ENCODE measurements at places on chromosomes 1 and 21. TPM values are rescaled to one million over a fixed set of nuclear protein-coding genes. Genes with fewer than 3 reads are reported as not detected.

The DMRTA2 gene
- not detected for total RNA-seq

The MYOM3 gene
- 440 TPM for total RNA-seq

The TAF1A gene
- total RNA-seq = 2.5 TPM

- no peak for DNase-seq
These were observed 73.3 kb downstream of the CD34 start for GRCh38 chr1:207837673-207838072.

- DNase-seq = peak; percentile 75
These were observed 11.2 kb downstream of the PTPRF start for GRCh38 chr1:43541721-43542401.

DNA sequence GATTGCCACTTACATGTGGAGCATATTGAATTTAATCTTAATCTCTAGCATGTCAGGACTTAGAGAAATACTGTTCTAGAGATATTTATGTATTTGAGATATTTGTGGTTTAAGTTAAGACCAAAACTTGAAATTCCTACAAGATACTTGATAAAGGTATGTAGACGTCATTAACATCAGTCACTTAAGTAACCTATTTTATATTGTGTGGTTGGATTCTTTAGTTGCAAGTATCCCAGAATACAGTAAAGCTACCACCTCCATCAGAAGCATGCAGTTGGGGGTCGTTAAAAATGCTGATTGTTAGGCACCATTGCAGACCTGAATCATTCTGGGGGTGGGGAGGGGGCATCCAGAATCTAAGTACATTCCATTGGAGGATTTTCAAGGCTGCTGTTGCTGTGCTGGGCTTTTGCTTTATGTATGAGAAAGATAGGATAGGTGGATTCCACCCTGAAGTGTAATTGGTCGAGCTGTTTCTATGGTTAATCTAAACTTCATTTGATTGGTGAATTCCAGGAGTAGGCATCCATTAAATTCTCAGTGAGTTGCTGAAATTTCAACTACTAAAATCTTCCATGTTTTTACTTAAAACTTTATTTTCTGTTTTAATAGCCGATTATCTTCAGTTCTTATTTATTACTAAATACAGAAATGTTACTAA is 4.0 kb downstream of the H3-3A start:
- DNase-seq = no peak

- DNase-seq = no peak
These were observed 5.0 kb downstream of the DNAJC16 start for GRCh38 chr1:15531682-15532081.

GRCh38 chr1:85049735-85050166 is 1.5 kb upstream of the MCOLN3 start:
- DNase-seq = no peak

DNA sequence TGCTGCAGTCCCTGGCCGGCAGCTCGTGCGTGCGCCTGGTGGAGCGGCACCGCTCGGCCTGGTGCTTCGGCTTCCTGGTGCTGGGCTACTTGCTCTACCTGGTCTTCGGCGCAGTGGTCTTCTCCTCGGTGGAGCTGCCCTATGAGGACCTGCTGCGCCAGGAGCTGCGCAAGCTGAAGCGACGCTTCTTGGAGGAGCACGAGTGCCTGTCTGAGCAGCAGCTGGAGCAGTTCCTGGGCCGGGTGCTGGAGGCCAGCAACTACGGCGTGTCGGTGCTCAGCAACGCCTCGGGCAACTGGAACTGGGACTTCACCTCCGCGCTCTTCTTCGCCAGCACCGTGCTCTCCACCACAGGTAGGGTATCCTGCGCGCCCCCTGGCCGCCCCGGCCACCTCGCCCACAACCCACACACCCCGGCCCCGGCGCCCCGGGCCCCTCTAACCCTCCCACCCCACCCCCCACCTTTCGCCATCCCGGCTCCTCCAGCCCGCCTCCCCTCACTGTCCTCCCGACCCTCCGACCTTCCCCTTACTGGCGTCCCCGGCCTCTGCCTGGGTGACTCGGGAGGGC is 352 bp downstream of the KCNK1 start:
- DNase-seq = peak; percentile 19

GRCh38 chr1:93042187-93043056 is 36.7 kb upstream of the MTF2 start:
- no peak for DNase-seq

- DNase-seq = no peak
These were observed at the start of gene LRRC42 for GRCh38 chr1:53946252-53947171. LRRC42 (plus strand) TSS chr1:53946350; CDS start chr1:53952000, 5,650 bp downstream.

DNA sequence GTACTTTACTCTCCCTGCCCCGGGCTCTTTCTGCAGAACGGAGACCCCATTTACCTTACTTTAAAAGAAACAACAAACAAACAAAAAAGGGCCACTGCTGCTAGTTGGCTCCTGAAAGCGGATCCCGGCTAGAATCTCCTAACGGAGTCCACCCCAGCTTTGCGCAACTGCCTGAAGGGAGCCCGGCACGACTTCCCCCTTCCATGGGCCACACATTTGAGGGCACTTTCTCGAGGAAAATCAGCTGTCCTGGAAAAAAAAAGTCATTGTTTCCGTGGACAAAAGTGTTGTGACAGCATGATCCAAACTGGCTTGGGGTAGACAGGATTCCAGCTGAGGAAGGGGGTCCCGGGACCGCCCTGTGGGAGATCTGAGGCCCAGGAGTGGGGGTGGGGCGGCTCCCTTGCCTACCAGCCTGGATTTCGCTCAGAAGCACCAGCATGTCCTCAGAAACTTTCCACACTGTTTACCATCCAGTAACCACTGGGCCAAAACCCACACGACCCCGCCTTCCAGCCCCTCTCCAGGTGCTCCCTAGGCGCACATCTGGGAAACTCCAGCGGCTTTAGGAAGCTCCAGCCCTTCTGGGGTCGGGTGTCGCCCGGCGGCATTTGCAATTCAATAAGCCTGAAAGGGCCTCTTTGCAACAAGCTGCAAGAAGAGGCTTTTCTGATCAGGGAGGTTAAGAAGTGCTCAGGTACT is 4.8 kb downstream of the RIPK4 start:
- DNase-seq = peak; percentile 25

- DNase-seq = no peak
These were observed 438.5 kb downstream of the PTPRU start for GRCh38 chr1:29674627-29675326.

DNA sequence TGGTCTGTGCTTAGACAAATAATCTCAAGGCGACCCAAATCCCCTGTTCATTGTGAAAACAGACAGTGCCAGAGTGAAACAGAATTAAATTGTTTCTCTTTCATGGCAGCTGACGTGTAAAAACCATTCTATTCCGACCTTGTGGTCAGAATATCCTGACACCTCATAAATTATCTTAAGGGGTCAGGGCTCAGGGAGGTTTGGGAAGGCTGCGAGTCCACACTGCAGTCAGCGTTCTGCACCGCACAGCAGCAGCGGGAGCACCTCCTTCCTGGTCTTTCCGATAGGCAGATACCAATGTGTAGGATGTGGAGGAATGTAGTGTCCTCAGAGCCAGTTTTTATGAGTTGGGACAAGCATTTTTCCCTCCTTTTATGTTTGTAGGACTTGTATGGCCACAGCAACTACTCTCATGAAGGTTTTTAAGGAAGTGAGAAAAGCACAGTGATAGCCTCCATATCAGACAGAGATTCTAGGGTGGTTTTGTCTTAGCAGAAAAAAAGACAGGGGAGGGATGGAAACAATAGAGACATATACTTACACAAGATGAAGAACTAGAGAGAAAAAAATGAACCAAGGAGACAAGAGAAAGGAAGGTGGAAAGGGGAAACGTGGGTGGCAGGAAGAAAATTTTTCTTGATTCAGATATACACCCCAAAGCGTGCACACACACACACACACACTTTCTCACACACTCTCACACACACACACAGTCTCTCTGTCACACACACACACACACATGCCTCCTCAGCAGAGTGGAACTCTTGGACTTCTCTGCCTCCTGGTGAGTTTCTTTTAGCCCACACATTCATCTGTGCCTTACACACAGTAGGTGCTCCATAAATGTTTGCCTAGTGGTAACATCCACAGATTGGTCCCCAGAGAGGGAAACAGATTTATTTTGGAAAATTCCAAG is 68.6 kb downstream of the NTMT2 start:
- no peak for DNase-seq

GRCh38 chr1:84223751-84224432 is 77.6 kb upstream of the SAMD13 start:
- no peak for DNase-seq

- no peak for DNase-seq
These were observed 45.4 kb downstream of the RPL5 start for GRCh38 chr1:92877081-92877711.

- DNase-seq = no peak
These were observed 99.4 kb upstream of the EDEM3 start for GRCh38 chr1:184854036-184854435.

DNA sequence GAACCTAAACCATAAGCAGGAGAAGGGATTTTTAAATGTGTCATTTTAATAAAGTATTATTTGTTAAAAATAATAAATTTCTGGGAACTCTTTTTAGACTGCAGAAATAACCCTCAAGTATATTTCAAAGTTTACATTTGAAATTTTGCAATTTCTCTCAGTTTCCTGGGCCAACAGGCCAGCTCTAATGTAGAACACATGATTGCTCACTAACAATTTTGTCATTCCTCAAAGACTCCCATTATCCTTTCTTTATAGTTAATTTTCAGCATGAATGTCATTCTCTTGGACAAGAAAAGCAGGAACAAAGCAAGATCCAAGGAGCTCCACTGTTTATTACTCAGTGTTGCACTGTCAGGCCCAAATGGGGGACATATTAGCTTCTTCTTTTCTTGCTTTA is 119.4 kb upstream of the VANGL1 start:
- no peak for DNase-seq

DNA sequence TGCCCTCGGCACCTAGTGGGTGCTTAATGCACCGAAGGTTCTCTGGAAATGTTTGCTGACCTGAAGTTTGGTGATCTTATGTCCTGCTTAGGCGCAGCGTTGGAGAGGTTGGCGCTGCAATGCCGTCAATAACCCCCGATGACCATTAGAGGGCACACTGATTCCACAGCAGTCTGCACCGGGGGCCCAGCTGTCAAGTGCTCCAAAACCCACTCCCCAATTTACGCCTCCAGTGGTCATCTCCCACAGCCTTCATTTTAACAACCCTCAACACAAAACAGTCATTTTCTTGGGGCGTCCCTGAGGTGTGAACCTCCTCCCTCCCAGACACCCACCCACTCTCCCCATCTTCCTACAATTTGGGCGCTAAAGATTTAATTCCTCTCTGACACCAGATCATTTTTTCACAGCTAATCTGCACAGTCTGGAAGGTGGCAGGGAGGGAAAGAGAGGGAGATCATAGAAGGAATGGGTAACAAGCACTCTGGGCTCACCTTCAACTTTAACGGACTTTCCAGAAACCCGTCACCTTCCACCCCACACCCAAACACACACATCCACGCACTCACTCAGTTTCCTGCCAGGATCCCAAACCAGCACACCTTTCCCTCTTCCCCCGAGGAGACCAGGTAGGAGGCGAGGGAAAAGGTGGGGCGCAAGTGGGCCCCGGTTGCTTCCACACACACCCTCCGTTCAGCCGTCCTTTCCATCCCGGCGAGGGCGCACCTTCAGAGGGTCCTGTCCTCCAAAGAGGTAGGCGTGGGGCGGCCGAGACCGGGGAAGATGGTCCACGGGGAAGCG is 570 bp upstream of the NPR1 start:
- DNase-seq = peak; percentile 49

GRCh38 chr1:178768423-178768822 is 43.4 kb downstream of the RALGPS2 start:
- no peak for DNase-seq

DNA sequence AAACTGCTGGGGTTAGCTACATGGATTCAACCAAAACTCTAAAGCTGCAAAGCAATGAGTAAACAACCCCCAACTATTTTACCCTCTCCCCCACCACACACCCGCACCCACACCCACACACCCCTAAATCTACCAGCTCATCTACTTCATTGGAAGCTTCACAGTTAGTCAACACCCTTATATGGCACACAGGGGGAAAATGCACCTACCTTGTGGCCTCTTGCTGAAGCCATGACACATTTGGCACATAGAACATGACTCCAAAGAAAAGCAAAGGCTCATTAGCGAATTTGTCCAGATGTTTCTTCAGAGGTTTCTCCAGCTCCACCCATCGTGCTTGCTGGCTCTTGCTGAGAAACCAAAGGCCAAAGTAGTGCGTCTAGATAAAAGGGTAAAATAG is 99.8 kb downstream of the PTPN14 start:
- DNase-seq = no peak

- DNase-seq = no peak
These were observed 225.1 kb upstream of the TMEM51 start for GRCh38 chr1:14928412-14928811.

DNA sequence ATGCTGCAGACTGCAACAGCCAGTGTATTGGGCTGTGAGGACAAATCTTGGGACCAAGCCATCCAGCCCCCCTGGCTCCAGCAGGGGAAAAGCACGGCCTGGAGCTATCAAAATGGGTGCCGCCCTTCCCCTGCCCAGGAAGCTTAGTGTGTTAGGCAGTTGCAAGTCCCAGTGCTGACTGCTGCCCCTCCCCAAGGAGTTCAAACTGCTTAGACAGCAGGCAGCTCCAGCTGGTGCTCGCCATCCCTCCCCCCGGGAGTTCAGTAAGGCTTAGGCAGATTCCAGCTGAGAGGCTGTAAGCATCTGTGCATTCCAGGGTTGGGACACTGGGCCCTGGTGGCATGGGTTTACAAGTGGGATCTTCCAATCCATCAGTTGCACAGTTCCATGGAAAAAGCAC is 579.6 kb upstream of the NR5A2 start:
- DNase-seq = no peak

- DNase-seq = no peak
These were observed 104.6 kb downstream of the ZBTB18 start for GRCh38 chr1:244155661-244156060.

- DNase-seq = no peak
These were observed 471 bp upstream of the MTF2 start for GRCh38 chr1:93078638-93078985.

- DNase-seq = no peak
These were observed 235.2 kb downstream of the FAM72C start for GRCh38 chr1:143736562-143736961.
